ENCODE measurements at places on chromosomes 6 and 20.

DNA sequence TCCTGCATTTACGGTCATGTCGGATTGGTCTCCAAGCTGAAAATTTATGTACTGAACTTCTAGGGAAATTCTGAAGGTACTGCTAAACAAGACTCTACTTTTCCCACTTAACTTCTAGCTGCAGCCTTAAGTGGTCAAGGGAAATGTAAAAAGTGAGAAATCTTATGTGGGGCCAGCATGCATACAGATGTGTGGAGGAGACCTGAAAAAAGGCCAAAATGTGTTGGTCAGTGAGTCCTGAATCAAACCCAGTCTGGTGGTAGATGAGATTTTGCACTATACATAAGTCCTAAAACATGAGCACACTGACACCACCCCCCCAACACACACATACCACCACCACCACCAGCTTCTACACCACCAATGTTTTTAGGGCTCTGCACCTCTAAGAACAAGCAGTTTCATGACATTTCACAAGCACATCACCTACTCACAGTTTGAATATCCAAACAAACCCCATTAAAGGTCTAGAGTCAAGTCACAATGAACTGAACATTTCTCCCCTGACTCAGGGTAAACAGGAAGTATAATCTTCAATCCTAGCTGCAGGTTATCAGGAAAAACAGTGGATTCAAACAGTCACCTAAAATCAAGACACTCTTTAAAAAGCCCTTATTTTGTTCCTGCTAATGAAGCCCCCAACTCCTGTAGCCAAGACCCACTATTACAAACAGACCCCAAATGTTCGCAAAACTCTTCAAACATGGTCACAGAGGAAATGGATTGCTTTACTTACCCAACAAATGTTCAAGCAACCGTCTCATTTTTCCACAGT is 1.6 kb downstream of the ZMYND8 start:
- no peak for DNase-seq

DNA sequence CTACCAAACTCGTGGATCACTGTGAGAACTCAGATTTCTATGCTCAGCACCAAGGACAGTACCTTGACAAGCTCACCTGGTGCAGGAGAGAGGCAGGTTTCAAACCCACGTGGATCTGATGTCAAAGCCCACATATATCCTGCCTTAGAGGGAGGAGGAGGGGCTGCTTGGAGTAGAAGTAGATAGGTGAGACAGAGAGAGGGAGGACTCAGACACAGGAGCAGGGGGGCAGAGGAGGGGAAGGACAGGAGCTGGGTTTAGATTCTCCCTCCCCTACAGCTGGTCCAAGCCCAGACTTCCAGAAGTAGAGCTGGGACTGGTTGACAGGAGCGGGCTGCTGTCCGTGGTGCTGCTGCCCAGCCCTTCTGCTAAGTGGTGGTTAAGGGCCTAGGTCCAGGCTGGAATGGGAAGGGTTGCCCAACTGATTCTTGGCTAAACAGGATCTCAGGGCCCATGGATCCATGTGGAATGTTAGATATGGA is 77.5 kb downstream of the CDH22 start:
- no peak for DNase-seq

- DNase-seq = no peak
These were observed 86.4 kb downstream of the TCP11 start for GRCh38 chr6:35054743-35055130.

GRCh38 chr6:134910593-134910935 is 39.3 kb downstream of the ALDH8A1 start:
- DNase-seq = no peak

DNA sequence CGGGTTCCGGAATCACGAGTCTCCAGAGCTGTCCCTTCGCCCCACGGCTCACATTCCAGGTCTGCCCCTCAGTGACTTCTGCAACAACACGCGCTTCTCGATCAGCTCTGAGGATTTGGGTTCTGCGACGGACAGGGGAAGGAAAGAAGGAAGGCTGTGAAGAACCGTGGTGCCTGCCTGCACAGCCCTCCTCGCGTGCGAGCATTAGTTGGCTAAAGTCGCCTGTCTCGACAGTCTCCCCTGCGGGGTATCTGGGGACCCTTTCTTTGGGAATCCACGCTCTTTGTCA is 23.1 kb downstream of the VPS52 start:
- DNase-seq = peak; percentile 9

DNA sequence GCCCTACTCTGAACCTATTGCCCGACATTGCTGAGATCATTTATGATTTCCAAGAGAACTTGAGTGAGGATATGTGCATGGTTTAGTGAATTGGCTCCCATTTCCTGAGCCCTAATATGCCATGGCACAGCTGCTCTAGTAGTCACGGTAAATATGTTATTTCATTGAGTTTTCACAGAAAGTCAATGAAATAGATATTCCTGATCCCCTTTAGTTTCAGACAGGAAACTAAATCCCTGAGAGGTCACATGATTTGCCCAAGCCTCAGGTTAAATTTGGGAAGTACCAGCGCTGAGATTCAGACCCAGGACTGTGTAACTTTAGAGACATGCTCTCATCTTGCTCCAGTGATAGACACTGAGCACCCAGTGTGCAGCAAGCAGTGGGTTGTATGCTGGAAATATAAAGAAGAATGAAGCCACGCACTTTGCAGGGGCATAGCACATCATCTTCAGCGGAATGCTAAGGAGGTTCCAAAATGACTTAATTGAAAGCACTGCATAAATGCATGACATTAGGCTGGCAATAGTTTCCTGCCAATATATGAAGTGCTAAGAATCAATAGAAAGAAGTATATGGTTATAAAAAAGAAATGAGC is 70.6 kb downstream of the FARS2 start:
- DNase-seq = no peak

- no peak for DNase-seq
These were observed 278.4 kb downstream of the LRFN2 start for GRCh38 chr6:40308533-40309306.

DNA sequence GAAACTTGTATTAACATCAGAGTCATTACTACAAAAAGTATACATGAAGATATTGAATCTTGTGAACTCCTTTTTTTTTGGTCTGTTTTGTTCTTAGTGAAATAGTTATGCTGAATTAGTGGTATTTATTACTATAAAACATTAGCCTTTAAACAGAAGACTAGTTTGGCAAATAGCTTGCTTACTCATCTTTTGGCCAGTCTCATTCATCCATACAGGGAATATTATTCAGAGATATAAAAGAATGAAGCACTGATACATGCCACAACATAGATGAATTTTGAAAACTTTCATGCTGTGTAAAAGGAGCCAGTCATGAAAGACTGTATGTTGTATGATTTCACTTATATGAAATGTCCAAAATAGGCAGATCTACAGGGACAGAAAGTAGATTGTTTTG is 205.9 kb downstream of the ZFAND3 start:
- no peak for DNase-seq

DNA sequence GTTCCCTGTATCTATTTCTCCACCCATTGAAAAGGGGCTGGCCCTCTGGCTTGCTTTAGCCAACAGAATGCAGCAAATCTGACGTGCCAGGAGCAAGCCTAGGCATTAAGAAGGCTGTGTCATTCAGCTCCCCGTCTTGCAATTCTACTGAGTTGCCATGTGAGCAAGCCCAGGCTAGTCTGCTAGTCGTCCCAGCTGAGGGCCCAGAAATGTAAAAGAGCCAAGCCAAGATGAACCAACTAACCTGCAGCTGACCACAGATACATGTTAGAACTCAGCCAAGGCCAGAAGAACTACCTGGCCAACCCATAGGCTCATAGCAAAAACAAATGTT is 30.1 kb downstream of the PREP start:
- no peak for DNase-seq

DNA sequence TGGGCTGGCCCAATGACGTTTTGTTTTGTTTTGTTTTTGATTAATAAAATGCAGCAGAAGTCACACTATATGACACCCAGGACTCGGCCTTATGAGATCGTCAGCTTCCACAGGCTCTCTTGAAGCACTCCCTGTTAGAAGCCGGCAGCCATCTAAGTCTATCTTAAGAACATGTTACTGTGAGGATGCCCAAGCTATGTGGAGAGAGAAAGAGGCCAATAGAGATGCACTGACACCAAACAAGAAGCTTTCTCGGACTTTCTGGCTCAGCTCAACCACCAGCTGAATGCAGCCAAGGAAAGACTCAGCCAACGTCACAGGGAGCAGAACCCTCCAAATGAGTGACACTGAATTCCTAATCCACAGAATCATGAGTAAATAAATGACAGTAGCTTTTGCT is 14.0 kb downstream of the SGK1 start:
- no peak for DNase-seq

DNA sequence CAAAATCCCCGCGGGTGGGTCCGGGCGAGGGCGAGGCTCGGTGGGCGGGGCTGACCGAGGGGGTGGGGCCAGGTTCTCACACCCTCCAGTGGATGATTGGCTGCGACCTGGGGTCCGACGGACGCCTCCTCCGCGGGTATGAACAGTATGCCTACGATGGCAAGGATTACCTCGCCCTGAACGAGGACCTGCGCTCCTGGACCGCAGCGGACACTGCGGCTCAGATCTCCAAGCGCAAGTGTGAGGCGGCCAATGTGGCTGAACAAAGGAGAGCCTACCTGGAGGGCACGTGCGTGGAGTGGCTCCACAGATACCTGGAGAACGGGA is 809 bp downstream of the HLA-G start:
- DNase-seq = no peak

GRCh38 chr6:109071125-109071917 is 23.3 kb downstream of the SESN1 start:
- no peak for DNase-seq

DNA sequence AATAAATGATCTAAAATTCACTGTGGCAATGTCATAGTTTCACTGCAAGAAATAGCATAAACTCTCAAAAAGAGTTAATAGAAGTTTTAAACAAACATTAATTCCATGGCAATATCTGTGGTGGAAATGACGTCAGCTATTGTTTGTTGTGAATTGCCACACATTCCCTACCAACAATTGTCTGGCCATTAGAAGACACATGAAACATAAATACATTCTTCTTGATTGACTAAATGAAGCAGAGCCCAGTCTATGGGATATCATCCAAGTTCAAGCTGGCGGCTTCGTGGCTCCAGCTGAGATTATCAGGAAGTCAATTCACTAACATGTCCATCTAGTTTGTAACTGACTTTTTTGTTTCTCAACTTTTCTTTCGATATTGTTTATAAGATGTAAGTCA is 369.0 kb downstream of the ARHGAP18 start:
- DNase-seq = no peak

GRCh38 chr6:144654506-144654905 is 369.4 kb downstream of the UTRN start:
- no peak for DNase-seq

DNA sequence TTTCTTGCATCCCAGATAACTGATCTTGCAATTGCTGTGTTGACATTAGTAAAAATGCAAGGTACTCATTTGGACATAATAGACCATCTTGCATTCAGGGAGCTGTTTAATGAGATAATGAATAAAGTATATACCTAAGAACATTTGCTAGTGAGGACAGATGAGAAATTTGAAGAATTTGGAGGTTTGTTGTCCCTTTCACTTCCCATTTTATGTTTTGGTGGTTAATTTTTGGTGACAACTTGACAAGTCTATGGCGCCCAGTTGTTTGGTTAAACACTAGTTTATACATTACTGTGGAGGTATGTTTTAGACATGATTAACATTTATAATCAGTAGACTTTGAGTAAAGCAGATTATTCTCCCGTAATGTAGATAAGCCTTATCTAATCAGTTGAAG is 300.2 kb upstream of the SYNCRIP start:
- DNase-seq = no peak

- DNase-seq = no peak
These were observed 283.7 kb downstream of the CD83 start for GRCh38 chr6:14401246-14401645.

All from stimulated activated CD8-positive, alpha-beta memory T cell treated with anti-CD3 and anti-CD28 coated beads, Interleukin-7, amount 100 ng/mL, for 1 hour (primary cell).